Occipital lobe (tissue), 3 donors: ENCODE measurements at places on chromosomes 7 and 10.

GRCh38 chr10:110057456-110057855 is 49.7 kb downstream of the ADD3 start:
- no peak for DNase-seq

DNA sequence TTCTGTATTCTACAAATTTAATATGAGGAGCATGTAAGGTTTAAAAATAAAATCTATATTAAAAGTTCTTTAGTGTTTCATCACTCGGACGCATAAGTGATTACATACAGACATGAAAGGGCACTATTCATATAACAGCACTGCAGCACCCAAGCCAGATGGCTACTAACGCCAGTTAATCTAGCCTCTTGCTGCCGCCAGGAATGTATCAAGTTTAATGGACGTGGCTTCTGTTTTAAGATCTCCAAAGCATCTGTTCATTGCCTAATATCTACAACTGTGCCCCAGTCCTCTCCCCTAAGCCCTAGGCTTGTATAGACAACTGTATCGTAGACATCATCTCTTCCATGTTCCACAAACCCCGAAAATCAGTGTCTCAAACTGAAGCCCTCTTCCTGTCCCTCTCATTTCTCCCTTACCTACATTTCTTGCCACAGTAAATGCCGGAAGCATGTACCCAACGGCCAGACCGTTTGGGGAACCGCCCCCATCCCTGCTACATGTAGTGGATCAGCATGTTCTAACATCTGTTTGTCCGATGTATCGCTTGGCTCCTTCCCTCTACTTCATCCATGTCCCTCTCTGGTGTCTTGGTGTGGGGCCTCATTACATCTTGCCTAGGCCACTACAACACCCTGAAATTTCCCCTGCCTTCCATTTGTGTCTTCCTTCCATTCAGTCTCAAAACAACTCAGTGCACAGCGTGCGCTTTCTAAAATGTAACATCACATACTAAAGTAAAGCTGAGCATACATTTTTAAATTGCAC is 147.5 kb upstream of the RSU1 start:
- DNase-seq, result no peak

DNA sequence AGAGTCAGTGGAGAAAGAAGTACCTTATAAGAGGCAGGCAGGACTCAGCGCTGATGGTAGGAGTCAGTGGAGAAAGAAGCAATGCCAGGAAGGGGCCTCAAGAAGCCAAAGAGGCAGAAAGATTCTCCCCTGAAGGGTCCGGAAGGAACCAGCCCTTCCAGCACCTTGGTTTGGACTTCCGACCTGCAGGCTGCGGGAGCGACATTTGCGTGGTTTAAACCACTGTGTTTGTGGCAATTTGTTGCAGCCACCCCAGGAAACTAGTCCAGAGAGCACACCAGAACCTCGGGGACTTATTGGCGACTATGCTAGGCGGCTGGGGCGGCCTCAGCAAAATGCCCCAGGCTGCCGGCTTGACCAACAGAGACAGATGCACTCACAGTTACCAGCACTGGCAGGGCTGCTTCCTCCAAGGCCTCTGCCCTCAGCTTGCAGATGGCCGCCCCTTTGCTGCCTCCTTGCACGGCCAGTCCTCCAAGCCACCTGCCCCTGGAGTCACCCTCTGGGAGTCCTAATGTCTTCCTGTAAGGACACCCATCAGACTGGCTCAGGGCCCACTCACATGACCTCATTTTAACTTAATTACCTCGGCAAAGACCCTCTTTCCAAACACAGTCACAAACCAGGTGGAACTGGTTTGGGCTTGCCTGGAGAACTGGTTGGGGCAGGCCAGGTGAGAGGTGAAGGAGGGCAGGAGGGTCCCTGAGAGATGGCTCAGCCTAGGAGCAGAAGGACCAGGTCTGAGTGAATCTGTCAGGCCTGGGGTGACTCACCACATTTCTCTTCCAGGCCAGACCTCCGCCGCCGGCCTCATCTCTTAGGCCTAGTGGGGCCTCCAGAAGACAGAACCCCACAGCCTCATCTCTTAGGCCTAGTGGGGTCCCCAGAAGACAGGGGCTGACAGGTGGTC is 26.1 kb downstream of the CALML3 start:
- no peak for DNase-seq

GRCh38 chr7:12178317-12178716 is 32.8 kb upstream of the TMEM106B start:
- DNase-seq, result no peak

- no peak for DNase-seq
Observed at GRCh38 chr10:100807241-100807951, 62.0 kb downstream of the PAX2 start.
